ENCODE measurements at places on chromosomes 6 and 20.

DNA sequence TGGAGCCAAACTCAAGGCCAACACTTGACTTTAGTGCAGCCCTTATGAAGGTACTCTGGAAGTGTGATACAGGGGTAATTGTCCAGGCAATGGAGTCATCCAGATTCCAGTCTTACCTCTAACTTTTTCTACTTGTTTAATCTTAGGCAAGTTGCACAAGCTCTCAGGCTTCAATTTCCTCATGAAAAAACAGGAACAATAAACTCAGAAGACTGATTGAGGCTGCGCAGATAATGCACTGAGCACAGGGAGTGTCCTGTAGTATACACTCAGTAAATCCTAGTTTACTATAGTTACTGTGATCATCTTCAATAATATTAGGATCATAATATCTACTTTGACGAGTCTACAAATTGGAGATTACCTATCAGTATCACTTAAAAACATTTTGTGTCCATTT, 127.5 kb upstream of the SMLR1 start:
- peaks cover 11% of the 10 kb centered on the region for H3K4me1 ChIP-seq
- H3K27ac ChIP-seq: no peak overlapping the region
- no peak overlapping the region for H3K4me3 ChIP-seq

DNA sequence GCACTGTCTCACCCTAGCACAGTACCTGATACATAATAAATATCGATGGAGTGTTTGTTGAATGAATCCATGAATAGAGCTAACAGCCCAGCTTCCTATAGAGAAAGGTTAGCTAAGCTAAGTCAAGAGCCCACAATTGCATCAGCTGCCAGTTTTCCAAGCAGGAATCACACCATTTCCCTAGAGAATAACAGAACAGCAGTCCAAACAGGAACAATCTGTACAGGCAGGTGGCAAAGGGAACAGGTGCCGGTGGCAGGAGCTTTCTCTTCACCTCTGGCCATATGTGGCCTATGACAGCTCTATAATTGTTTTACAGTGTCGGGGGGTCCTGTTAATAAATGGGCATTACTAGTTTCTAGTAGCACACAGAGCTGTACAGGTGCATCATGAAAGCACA, 38.8 kb downstream of the ISM1 start:
- H3K27me3 ChIP-seq: no peaks in the 10 kb centered on the region
- H3K4me1 ChIP-seq: no peaks in the 10 kb centered on the region
- H3K27ac ChIP-seq: no peak overlapping the region
- no peak for DNase-seq
- no peak overlapping the region for H3K4me3 ChIP-seq

DNA sequence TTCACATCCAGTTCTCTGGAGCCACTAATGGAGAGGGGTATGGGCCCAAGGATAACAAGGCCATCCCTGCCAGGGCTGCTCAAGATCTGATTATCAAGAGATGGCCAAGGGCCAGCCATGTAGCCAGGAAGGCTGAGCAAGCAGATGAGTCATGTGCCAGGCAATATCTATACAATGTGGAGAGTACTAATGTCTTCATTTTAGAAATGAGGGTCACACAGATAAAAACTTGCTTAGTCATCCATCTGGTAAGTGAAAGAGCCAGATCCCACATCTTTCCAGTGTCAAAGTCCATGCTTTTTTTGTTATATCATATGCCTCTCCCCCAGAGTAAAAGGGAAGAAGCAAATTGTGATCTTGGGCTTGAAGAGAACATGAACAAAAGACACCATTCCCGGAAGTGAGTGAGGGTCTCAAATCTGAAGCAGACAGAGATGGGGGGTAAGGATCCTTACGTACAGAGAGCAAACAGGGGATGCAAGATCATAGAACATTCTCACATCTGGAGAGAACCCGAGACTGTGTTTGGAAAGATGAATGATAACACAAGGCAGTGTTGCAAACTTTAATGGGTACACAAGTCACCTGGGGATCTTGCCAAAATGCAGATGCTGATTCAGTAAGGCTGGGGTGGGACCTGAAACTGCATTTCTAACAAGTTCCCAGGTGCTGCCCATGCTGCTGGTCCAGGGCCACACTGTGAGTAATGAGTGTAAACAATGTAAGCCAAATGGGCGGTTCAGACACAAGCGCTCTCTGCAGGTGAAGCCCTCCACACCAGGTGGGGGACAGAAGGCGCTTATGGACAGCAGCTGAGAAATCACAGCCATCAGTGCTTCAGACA, 20.0 kb upstream of the GSTA3 start:
- no peaks in the 10 kb centered on the region for H3K27me3 ChIP-seq
- H3K4me3 ChIP-seq: no peak overlapping the region
- DNase-seq: no peak
- no peaks in the 10 kb centered on the region for H3K4me1 ChIP-seq
- no peaks in the 10 kb centered on the region for H3K36me3 ChIP-seq
- no peak overlapping the region for H3K27ac ChIP-seq

DNA sequence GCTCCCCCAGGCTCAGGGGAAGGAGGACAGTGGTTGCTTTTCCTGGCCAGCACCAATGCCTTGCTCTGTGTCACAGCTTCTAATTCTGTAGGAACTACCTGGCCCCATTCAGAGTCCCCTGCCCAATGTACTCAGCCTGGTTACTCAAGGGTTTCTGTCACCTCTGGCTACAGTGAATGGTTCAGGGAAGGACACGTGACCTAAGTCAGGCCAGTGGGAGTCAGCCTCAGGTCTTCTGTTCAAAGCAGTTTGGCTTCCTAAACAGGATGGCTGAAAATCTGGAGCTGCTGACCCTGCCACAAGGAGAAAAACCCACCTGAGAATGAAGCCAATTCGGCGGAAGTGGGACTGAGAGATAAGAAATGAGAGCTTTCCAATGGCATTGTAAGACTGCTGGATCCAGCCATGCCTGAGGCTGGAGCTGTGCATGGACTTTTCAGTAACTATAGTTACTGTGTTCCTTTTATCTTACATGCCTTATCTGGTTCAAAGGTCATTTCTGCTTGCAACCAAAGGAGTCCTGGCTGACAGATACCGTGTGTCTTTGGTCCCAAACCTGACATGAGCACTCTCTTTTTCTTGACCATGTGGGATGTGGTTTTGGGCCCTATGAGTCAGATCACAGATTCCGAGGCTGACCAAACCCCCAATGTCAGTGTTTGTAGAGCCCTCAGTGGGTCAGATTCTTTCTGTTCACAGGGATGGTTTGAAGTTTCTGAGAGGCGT, 104.3 kb downstream of the SULF2 start:
- H3K27ac ChIP-seq: no peak overlapping the region
- H3K36me3 ChIP-seq: no peaks in the 10 kb centered on the region
- H3K4me1 ChIP-seq: no peaks in the 10 kb centered on the region

- peaks cover 24% of the 10 kb centered on the region for H3K27me3 ChIP-seq
- peaks cover 41% of the 10 kb centered on the region for H3K4me1 ChIP-seq
- no peak overlapping the region for H3K4me3 ChIP-seq
- H3K36me3 ChIP-seq: no peaks in the 10 kb centered on the region
- no peak overlapping the region for H3K27ac ChIP-seq
Measured at GRCh38 chr20:25087186-25087929, 5.4 kb upstream of the VSX1 start.

DNA sequence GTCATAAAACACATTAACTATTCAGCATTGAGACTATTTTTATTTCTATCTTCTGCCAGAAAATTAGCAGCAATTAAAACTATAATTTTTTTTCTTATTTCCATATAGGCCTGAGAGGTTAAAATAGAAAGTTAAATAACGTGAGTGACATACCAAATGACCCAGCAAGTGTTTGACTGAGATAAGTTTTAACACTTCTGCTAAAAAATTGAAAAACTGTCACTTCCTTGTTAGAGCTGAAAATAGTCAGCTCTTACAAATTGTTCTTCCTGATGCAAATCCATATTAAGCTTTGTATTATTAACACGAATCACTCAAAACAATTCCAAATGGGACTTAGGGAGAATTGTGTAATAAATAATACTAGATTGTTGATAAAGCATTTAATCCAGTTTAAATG, 26.5 kb upstream of the STX11 start:
- no peak overlapping the region for H3K4me3 ChIP-seq
- H3K36me3 ChIP-seq: no peaks in the 10 kb centered on the region
- no peaks in the 10 kb centered on the region for H3K27me3 ChIP-seq
- H3K4me1 ChIP-seq: no peaks in the 10 kb centered on the region

DNA sequence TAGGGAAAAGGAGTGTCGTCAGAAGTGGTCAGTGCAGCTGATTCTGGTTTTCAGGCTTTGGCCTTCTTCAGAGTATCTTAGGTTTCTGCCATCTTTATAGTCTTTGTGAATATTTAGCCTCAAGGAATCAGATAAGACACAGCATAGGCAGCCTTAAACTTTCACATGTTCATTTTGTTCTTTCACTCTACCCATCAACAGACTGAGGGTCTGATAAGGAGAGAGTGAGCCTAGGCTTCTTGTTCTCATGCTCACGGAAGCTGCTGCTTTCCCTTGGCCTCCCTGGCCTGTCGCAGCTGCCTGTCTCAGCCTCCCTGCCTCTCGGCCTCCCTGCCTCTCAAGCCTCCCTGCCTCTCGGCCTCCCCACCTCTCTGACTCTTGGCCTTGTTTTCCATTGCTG, 20.1 kb downstream of the RTF2 start:
- peaks cover 5% of the 10 kb centered on the region for H3K4me1 ChIP-seq
- H3K27me3 ChIP-seq: no peaks in the 10 kb centered on the region
- peaks cover 68% of the 10 kb centered on the region for H3K36me3 ChIP-seq
- H3K4me3 ChIP-seq: no peak overlapping the region
- DNase-seq: no peak

GRCh38 chr20:8089668-8090067, 42.4 kb upstream of the PLCB1 start:
- H3K27me3 ChIP-seq: no peaks in the 10 kb centered on the region
- no peak for DNase-seq
- no peak overlapping the region for H3K27ac ChIP-seq
- no peaks in the 10 kb centered on the region for H3K4me1 ChIP-seq

GRCh38 chr20:17921774-17922173, 46.8 kb downstream of the SNX5 start:
- H3K27me3 ChIP-seq: no peaks in the 10 kb centered on the region
- H3K4me1 ChIP-seq: no peaks in the 10 kb centered on the region
- H3K4me3 ChIP-seq: no peak overlapping the region
- no peaks in the 10 kb centered on the region for H3K36me3 ChIP-seq
- no peak overlapping the region for H3K27ac ChIP-seq

GRCh38 chr6:37862992-37863391, 43.5 kb downstream of the ZFAND3 start:
- no peak overlapping the region for H3K4me3 ChIP-seq
- no peaks in the 10 kb centered on the region for H3K27me3 ChIP-seq
- H3K36me3 ChIP-seq: no peaks in the 10 kb centered on the region
- no peak for DNase-seq
- no peak overlapping the region for H3K27ac ChIP-seq
- H3K4me1 ChIP-seq: peaks cover 14% of the 10 kb centered on the region

- no peak overlapping the region for H3K27ac ChIP-seq
- H3K4me3 ChIP-seq: no peak overlapping the region
- H3K27me3 ChIP-seq: no peaks in the 10 kb centered on the region
- H3K4me1 ChIP-seq: no peaks in the 10 kb centered on the region
- DNase-seq: no peak
Measured at GRCh38 chr20:11044561-11044960, 370.8 kb upstream of the JAG1 start.

GRCh38 chr6:131122516-131122915, 12.8 kb upstream of the AKAP7 start:
- H3K4me1 ChIP-seq: no peaks in the 10 kb centered on the region
- H3K27ac ChIP-seq: no peak overlapping the region
- H3K4me3 ChIP-seq: no peak overlapping the region
- H3K27me3 ChIP-seq: no peaks in the 10 kb centered on the region
- DNase-seq: no peak
- no peaks in the 10 kb centered on the region for H3K36me3 ChIP-seq

- no peak overlapping the region for H3K27ac ChIP-seq
- H3K36me3 ChIP-seq: no peaks in the 10 kb centered on the region
- H3K4me1 ChIP-seq: no peaks in the 10 kb centered on the region
- H3K4me3 ChIP-seq: no peak overlapping the region
Measured at GRCh38 chr6:30981942-30982772, 1.4 kb upstream of the MUC21 start.

DNA sequence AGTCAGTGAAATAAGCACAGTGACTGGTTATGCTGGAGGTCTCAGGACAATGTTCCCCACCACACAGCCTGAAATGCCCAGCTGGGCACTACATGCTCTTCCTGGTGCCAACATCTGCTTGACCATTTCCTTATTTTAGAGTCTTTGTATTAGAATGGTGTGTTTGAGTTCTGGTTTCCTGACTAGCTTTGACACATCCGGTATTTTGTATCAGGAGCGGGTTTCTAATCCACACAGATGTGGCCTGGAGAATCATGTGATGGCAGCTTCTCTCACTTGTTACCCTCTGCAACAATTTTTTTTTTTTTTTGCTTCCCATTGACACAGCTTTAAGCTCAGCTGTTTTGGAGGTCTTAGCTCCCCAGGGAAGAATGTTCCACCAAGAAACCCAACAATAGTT, 164.5 kb upstream of the CST7 start:
- H3K4me1 ChIP-seq: no peaks in the 10 kb centered on the region
- H3K36me3 ChIP-seq: no peaks in the 10 kb centered on the region
- DNase-seq: no peak
- no peak overlapping the region for H3K4me3 ChIP-seq
- H3K27ac ChIP-seq: no peak overlapping the region
- H3K27me3 ChIP-seq: no peaks in the 10 kb centered on the region

DNA sequence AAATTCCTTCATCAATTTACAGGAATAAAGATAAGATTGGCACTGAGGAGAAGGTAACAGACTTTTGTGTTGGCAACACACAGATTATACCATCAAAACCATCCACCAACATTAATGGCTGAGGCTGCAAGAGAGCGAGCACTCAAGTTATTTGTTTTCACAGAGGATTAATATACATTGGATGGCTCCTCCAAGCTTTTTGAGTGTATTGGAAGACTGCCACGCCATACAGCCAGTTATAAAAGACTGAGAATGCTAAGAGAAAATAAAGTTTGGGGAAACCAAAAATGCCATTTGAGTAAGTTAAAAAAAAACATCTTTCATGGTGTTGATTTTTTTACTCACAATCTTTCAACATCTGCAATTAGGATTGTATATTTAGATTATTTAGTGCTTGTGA, 973.8 kb upstream of the SLC35B3 start:
- no peak overlapping the region for H3K4me3 ChIP-seq
- no peak overlapping the region for H3K27ac ChIP-seq
- no peaks in the 10 kb centered on the region for H3K4me1 ChIP-seq
- no peaks in the 10 kb centered on the region for H3K36me3 ChIP-seq

DNA sequence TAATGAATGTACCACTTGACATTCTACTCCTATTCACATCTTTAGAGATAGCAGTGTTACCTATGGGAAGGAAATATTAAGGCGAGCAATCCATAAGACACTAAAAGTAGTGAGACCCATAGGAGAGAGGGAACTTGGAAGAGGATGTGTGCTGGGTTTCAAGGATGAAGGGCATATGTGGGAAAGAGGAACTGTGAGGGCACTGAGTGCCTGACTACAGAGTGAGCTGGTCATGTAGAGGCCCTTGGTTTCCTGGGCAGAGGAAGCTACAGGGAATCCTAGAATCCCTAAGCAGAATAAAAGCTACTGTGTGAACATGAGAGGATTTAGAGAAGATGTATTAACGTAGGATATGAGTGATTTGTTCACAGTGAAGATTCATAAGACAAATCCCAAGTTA, 262.8 kb downstream of the FARS2 start:
- DNase-seq: no peak
- H3K36me3 ChIP-seq: no peaks in the 10 kb centered on the region
- H3K27me3 ChIP-seq: no peaks in the 10 kb centered on the region
- H3K4me1 ChIP-seq: peaks cover 12% of the 10 kb centered on the region
- H3K4me3 ChIP-seq: no peak overlapping the region

GRCh38 chr20:43431134-43431519, 26.6 kb upstream of the SRSF6 start:
- DNase-seq: no peak
- H3K4me1 ChIP-seq: no peaks in the 10 kb centered on the region
- H3K4me3 ChIP-seq: no peak overlapping the region
- H3K27ac ChIP-seq: no peak overlapping the region

GRCh38 chr6:159311618-159312017, 142.4 kb downstream of the FNDC1 start:
- no peak overlapping the region for H3K27ac ChIP-seq
- no peaks in the 10 kb centered on the region for H3K4me1 ChIP-seq
- H3K36me3 ChIP-seq: no peaks in the 10 kb centered on the region
- no peak overlapping the region for H3K4me3 ChIP-seq

All from effector memory CD4-positive, alpha-beta T cell (primary cell).